RPMI7951 (cell line): ENCODE measurements at places on chromosomes 3 and 15.

GRCh38 chr3:89038869-89039268, 68.6 kb upstream of the EPHA3 start:
- no peak for DNase-seq

DNA sequence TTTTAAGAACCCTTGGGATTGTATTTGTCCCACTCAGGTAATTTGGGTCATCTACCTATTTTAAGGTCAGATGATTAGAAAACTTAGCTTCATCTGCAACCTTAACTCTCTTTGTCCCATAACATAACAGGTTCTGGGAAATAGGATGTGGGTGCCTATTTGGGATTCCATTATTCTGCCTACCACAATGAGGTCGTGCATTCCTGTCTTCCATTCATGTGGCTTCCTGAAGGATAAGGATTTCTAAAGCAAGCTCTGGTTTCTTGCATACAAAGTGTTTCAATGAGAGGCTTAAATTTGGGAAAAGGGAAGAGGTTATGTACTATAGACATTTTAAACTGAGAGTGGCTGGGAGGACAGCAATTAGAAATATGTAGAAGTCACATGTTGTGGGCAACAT, 190.3 kb downstream of the MCTP2 start:
- DNase-seq = no peak

DNA sequence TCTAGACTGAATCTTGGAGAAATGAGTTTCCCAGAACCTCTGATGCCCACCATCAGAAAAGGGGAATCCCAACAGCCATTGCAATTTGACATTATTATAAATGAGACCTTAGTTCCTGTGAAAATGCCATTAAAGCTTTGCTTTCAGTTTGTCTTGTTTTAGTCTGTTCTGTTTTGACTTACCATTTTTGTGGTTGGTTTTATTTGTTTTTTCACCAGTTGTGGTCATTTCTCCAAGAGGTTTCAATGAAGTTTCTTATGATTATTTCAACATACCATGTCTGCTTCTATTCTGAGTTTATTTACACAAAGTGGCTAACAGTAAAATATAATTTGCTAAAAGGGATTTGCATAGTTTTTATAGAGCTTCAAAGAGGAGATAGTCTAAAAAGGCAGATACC, 175.0 kb upstream of the MCTP2 start:
- peak; percentile 86 for DNase-seq

GRCh38 chr3:29281094-29281343, 148 bp downstream of the RBMS3 start:
- peak; percentile 64 for DNase-seq

DNA sequence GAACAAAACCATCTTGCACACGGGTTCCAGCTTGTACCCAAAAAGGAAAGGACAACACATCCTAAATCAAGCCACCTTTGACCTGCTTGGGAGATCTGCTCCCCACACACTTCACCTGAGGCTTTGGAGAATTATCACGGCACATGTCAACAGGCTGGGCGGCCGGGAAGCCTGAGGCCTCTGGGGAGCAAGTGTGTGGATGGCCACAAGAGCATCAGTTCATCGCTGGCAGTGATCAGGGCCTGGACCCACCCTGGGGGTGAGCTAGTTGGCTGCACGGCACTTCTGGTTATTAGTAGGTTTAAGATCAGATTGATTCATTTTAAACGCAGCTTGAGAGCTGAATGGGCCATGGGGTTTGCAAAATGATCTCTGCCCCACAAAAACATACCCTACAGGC, 108.5 kb downstream of the CHSY1 start:
- no peak for DNase-seq

DNA sequence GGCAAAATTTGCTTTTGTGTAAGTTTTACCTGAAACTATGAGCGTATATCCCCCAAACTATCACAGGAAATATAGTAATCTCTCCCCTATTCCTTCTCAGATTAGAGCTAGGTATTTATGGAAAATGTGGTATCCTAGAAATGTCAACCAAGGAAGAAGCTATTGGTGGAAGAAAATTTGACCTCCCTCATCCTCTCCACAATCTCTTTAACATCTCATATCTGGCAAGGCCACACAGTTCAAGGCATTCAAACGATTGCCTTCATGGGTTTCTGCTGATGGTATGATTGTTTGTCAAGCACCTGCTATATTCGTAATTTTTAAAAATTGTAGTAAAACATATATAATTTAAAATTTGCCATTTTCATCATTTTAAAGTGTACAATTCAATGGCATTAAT, 27.5 kb upstream of the DRD3 start:
- no peak for DNase-seq

DNA sequence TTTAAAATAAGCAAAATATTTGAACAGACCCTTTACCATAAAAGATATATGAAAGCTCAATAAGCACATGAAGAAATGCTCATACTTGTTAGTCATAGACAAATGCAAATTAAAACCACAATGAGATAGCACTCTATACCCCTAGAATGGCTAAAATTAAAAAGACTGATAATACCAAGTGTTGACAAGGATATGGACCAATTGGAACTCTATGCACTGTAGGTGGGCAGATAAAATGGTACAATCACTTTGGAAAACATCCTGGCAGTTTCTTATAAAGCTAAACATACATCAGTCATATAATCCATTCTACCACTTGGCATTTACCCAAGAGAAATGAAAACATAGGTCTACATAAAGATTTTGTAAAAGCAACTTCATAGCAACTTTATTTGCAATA, 293.0 kb upstream of the TLE3 start:
- DNase-seq = no peak

GRCh38 chr15:57019496-57020160, 101.2 kb downstream of the TCF12 start:
- no peak for DNase-seq

GRCh38 chr3:101976473-101976872, 127.2 kb downstream of the NFKBIZ start:
- peak; percentile 23 for DNase-seq

- DNase-seq = no peak
Observed at GRCh38 chr3:117485841-117486240, 776.3 kb downstream of the TUSC7 start.

DNA sequence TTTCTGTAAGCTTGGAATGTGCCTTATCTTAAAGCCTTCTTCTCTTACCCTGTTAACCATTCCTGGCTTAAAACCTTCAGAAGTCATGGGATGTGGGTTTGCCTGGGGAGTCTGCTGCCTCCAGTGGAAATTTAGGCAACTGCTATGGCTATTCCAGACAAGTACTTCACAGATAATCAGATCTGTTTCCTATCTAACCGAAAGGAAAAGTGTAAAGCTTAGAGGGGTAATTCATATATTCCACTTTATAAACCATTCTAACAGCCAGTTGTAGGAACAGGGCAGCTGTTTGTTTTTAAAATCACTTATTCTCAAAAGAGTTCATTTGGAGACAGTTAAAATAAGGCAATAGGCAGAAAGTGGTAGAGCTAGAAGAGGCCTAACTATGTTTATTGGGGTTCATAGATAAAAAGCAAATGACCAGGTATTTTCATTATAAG, 219.9 kb downstream of the TCF12 start:
- DNase-seq = peak; percentile 65

GRCh38 chr15:88727439-88727838, 75.8 kb upstream of the ACAN start:
- peak; percentile 27 for DNase-seq

GRCh38 chr15:99704444-99704838, 28.8 kb downstream of the LYSMD4 start:
- DNase-seq = peak; percentile 81

- DNase-seq = no peak
Observed at GRCh38 chr3:29497282-29497681, 216.4 kb downstream of the RBMS3 start.

GRCh38 chr3:49471856-49472495, 1.9 kb downstream of the DAG1 start:
- peak; percentile 52 for DNase-seq

GRCh38 chr15:71800835-71801745, 9.3 kb upstream of the NR2E3 start:
- DNase-seq = peak; percentile 71

- peak; percentile 9 for DNase-seq
Observed at GRCh38 chr3:122151480-122151879, 32.0 kb upstream of the CASR start.

GRCh38 chr15:92625251-92625980, 30.2 kb downstream of the FAM174B start:
- DNase-seq = peak; percentile 80

DNA sequence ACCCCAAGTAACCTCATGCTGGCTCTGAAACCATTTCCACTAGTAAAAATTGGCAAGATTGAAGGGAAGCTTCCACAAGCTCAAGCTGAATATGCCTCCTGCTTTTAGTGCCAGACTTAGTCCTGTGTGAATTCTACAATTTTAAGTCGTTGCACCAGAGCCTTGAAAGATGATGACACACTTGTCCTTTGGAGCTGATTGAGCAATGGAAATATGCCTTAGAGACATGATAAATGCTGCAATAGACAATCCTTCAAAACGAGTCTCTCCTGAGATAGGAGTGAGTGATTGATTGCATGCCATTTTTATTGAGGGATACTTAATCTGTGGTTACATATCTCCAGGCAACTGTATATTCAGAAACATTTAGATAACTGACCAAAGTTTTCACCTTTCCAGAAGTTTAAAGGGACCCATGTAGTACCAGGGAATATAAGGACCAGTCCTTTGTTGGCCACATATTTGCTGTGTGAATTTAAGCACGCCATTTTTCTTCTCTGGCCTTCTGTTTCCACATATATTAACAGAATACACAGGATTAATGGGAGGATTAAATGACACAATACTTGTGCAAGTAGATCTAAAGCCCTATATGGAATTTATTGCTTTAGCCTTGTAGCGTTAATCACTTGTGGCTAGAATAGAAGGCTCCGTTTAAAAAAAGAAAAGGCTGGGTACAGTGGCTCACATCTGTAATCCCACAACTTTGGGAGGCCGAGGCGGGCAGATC, 65.1 kb downstream of the PPARG start:
- no peak for DNase-seq

DNA sequence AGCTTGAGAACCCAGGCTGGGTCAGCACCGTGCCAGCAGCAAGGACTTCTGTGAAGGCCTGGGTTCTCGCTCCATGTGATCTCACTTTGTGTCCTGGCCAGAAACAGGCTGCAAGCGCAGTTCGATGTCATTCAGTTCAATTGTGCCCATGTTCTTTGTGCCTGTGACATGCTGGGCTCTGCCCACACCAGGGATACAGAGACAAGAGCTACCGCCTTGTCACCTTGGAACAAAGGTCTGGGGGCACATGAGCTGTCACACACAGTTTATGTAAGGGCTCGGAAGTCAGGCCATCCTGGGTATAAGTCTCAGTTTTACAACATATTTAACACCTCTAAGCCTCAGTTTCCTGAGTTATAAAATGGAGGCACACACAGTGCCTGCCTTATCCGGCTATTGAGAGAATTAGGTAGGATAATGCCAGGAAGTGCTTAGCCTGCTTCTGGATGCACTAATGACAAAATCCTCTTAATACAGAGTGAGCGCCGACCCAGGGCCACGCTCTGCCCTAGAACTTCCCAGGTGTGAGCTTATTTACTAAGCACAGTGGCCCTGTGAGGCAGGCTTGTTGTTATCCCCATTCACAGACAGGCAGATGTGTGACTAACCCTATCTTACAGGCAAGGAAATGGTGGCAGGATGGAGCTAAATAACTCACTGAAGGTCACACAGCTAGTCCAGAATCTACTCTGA, 50.4 kb upstream of the LIMD1 start:
- no peak for DNase-seq

- DNase-seq = peak; percentile 64
Observed at GRCh38 chr3:185796431-185797107, 28.3 kb downstream of the IGF2BP2 start.

GRCh38 chr15:84727429-84727828, 11.5 kb upstream of the SEC11A start:
- DNase-seq = no peak

DNA sequence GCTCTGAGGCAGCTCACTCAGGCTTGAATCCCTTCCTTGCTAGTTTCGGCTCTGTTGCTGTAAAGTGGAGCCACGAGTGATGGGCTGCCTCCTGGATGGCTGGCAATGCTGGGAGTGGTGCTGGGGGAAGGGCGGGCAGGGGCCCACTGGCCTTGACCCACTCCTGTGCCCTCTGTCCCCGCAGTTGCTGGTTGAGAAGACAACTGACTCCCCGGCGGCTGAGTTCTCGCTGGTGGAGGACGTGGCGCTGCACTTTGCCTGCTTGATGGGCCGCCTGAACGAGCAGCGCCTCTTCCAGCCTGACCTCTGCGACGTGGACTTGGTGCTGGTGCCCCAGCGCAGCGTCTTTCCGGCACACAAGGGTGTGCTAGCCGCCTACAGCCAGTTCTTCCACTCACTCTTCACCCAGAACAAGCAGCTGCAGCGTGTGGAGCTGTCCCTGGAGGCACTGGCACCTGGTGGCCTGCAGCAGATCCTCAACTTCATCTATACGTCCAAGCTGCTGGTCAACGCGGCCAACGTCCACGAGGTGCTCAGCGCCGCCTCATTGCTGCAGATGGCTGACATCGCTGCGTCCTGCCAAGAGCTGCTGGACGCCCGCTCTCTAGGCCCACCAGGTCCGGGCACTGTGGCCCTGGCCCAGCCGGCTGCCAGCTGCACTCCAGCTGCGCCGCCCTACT, 4.7 kb downstream of the ZBTB47 start:
- no peak for DNase-seq

- no peak for DNase-seq
Observed at GRCh38 chr3:14228681-14229470, 50.3 kb downstream of the LSM3 start.

DNA sequence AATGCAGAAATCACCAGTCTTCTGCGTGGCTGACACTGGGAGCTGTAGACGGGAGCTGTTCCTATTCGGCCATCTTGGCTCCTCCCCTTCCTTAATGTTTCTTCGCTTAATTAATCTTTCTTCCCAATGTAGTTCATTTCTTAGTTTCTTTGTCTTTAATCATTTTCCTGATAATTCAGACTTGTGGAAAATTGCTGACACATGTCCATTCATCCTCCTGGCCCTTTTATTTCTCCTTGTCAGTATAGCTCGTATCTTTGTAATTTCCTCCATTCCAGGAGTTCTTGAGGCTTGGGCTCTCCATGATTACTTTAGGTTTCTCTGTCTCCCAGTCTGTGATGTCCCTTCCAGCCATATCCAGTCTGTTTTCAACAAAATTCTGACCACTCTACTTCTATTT, 98.7 kb downstream of the UBE2E2 start:
- no peak for DNase-seq

DNA sequence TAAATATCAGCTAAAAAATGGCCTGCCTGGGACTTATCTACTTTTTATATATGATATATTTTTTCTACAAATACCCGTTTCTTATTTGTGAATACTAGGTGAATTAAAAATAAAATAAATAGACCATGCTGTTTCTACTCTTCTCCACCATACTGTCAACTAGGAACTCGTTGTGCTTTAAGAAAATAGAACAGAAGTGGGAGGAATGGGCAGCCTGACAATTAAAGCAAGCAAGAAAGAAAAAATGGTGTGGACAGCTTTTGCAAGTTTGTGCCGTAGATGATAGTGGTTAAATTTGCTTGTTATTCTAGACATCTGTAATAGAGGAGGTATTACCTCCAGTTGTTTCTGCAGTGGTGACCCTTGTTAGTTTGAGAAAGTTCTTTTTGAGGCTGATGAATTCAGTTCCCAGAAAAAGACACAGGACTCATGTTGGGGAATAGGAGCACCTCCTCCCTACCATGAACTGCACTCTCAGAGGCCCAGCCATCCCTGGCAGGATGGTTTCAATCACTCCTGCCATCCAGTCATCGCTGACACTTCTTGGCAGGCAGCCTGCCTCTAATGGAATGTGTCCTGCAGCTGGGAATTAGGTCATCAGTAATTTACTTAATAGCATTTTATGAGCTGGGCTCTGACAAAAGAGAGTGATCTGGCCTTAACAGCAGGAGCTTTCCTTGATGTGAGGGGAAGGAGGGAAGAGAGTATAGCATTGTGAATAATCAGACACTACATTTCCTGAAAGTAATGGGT, 105.0 kb upstream of the GAP43 start:
- DNase-seq = peak; percentile 79
